GM12892 (cell line): ENCODE measurements at places on chromosomes 4 and X.

DNA sequence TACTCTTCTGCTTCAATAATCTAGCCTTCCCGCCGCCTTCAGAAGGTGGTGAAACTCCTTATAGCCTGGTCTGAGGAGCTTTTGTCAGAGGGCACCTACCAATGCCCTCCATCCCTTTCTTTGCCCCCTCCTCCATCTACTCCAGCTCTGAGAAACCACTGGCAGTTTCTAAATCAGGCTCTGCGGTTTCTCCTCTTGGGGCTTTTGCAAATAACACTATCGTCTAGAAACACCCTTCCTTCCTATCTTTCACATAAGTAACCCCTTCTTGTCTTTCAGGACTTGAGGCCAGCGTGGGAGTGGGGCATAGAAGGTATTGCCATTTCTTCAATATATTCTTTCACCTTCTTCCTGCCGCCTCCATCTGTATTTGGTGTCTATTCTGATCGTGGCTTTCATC lies 1.2 kb upstream of the EFHC2 start:
- DNase-seq, result no peak

DNA sequence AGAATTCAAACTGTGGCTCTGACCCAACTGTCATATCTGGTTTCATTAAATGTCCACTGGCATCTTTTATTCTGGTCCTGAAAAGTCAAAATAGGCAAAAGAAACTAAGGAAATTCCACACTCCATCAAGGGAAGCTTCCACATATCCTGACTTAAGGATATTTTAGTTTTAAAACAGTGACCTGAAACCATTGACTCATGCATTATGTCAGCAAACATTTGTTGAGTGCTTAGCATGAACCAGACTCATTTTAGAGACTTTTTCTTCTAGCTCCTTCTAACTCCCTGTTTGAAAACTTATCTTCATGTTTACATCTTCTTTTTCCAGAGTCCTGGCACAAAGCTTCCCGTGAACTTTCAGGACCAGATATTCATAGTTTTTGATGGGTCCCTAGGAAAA lies 6.9 kb upstream of the CXCL1 start:
- DNase-seq, result no peak

GRCh38 chr4:178322524-178323183 lies 880.4 kb upstream of the AGA start:
- no peak for DNase-seq

GRCh38 chr4:94544811-94545210 lies 93.1 kb downstream of the PDLIM5 start:
- DNase-seq, result no peak

DNA sequence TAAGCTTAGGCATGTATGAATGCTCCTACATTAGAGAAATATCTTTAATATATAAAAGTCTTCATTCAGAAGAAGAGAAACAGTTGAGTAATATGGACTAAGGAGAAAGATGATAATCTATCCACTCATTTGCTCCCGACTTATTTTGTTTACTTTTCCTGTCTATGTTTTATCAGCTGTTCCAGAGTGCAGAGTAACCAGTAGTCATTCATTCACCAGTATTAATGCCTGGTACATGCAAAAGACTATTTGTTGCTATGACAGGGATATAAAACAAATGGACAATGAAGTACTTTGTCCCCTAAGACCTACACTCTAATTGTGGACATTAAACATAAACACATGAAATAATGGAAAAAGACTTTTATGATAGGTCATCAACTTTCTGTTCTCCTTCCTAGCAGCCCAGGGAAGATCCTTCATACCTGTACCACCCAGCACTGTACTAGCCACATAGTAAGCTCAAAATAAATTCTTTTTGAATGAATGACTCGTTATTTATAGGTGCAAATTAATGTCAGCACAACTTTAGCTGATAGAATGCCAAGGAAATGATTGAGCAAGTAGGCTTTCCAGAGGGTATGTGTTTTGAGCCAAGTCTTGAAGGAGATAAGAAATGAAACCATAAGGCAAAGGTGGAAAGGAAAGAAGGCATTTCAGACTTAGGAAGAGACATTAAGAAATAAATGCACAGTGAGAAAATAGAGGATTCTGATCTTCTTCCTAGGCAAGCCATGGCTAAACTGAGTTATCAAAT lies 45.0 kb upstream of the IL13RA1 start:
- no peak for DNase-seq

GRCh38 chr4:153204247-153204671 lies at the start of gene TRIM2:
TRIM2 (plus strand) TSS chr4:153204443; CDS start chr4:153204531, 88 bp downstream.
- DNase-seq, result no peak

DNA sequence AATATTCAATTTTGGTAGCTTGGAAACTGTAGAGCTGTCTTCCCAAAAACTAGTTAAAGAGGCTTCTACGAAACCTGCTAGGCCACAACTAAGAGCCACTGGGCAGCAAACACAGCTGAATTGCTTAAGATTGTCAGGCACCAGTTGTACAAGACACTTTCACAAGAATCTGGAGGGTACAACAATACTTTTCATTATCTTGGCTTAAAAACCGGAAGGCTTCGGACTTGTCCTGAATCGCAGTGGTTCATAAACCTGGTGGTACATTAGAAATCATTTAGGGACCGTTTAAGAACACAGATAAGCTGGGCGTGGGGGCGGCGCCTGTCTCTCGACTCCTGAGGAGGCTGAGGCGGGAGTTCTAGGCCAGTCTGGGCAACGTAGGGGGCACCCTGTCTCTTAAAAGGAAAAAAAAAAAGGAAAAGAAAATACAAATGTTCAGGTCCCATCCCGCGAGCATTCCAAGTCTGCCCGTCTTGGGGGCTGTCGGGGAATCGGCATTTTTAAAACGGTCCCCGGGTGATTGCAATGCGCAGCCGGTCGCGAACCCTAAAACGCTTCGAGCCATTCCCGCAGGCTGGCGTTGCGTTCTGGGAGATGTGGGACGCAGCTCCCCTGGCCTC lies 763 bp downstream of the PYURF start:
- DNase-seq, result peak; percentile 18

- no peak for DNase-seq
These were observed 185.6 kb downstream of the ADAMTS3 start for GRCh38 chr4:72383439-72383838.

DNA sequence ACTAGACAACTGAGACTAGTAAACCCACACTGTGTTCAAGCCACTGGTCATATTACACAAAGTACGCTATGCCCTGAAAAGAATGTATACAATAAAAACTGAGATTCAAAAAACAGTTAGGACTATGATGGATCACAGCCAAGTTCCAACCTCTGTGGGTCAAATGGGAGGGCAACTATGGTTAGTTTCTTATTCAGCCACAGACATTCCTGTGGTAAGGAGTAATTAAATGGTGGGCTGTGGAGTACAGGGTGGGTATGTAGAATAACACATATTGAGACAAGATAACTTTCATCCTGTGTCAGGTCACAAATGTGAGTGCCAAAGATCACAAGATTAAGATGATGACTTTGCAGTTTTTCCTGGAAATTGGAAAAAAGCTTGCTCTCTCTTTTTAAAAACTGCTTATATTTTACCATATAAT lies 167.2 kb downstream of the NPNT start:
- no peak for DNase-seq

GRCh38 chr4:125390126-125390525 lies 75.4 kb downstream of the FAT4 start:
- no peak for DNase-seq

DNA sequence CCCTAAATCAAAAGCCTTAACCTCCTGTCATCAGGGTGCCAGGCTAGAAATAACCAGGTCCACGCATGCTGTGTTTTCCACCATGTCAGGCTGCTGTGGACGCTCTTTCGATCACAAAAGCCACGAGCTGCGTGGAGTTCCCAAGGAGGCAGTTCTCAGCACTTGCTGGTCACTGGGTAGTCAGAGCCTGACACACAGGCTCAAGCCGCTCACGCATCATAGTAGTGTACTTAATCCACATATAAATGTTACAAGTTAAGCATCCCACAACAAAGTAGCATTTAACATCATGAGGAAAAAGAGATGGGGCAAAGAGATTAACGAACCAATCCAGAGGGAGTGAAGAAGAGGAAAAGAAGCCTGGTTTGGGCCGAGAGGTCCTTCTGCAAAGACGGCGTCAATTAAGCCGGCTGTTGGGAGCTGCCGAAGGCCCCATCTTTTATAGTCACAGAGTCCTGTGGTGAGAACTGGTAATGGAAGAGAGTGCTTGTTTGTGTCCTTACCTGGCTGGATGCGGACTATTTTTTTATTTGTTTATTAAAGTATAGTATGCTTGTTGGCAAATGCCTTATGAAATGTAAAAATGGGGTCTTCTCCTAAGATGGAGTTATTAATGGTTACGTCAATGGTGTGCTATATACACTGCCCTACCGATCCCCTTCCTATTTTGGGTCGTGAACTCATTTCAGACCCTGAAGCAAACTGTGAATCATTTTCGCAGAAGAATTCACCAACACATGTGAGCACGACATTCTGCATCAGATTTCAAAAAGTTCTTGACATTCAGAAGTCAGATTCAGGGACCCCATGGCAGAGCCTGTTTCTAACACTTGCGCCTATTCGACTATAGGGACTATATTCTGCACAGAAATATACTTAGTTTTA lies 675 bp downstream of the PRIMPOL start:
- no peak for DNase-seq

DNA sequence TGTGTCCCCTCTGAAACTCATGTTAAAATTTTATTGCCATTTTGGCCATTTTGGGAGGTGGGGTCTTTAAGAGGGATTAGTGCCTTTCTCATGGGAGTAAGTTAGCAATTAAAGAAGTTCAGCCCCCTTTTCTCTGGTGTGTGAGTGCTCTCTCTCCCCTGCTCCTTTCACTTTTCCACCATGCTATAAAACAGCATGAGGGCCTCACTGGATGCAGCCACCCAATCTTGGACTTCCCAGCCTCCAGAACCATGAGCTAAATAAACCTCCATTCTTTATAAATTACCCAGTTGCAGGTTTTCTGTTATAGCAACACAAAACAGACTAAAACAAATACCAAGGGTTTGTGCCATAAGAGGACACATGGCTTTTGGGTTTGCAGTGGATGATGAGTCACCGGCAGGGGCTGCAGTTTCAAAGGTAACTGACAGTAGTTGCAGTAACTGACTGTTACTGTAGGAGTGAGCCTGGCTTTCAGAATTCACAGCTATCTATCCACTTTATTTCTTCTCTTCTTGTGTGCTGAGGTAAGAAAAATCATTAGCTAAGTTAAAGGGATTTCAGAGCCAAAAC lies 121.5 kb downstream of the PPEF1 start:
- no peak for DNase-seq

- no peak for DNase-seq
These were observed at the start of gene TRIM60 for GRCh38 chr4:165031436-165032211. TRIM60 (plus strand) TSS chr4:165031999; CDS start chr4:165040073, 8,074 bp downstream.

DNA sequence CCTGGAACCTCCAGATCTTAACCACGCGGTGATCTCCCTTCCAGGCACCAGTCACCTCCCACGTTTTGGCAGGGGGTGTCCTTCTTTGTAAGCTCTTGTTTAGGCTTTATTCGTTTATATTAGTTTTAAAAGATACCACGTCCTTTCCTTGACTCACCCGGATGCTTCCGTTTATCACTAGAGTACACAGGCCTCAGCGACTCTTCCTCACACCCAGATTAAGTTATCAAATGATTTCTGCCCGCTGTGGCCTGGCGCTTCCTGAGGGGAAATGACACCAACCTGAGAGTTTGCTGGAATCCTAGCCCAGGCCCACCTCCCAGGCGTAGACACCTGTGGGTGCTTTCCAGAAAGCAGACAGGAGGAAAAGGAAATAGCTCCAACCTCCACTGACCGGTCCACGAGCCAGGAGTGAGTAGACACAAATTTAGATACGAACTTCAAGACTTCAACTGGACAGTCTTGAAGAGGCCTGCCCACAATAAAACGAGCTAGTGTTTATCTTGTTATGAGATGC lies 756 bp upstream of the ADAMTS3 start:
- DNase-seq, result no peak

DNA sequence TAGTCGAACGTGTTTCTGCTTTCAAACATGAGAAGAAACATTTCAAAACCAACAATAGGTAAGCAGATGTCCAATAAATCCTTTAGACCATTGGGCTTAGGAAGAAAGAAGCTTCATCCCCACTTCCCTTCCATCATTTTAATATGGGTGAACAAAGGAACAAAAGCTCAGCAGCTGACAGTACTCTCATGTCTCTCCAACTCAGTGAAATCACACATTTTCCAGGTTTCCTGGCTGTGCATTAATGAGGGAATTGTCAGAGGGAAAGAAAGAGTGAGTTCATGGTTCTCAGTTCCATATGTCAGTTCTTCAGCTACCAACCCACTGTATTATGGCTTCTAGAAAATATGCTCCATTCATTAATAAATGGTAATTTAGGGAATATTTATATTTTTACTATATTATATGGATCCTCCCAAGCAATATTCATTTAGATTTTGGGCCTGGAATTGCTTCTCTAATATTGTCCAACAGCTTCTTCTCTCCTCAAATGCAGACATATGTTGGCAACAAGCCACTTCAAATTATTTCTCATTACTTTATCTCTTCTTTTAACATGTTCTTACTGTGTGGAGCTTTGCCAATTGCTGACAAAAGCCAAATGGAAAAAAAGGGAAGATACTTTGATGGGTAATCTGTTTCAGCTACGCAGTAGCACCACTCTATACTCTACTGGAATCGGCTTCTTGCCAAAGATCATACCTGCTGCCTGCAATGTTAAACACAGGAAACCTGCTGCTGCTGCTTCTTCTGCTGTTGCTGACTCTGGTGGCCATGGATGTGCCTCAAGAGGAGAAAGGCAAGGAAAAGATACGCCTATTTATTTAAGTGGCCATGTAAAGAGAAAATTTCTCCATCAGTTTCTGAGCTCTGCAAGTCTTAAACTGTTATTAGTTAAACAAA lies 1757.6 kb downstream of the ARAP2 start:
- DNase-seq, result no peak

GRCh38 chr4:174912919-174913543 lies 5.1 kb upstream of the ADAM29 start:
- DNase-seq, result no peak

GRCh38 chrX:101677028-101677427 lies 17.4 kb upstream of the ARMCX2 start:
- no peak for DNase-seq

DNA sequence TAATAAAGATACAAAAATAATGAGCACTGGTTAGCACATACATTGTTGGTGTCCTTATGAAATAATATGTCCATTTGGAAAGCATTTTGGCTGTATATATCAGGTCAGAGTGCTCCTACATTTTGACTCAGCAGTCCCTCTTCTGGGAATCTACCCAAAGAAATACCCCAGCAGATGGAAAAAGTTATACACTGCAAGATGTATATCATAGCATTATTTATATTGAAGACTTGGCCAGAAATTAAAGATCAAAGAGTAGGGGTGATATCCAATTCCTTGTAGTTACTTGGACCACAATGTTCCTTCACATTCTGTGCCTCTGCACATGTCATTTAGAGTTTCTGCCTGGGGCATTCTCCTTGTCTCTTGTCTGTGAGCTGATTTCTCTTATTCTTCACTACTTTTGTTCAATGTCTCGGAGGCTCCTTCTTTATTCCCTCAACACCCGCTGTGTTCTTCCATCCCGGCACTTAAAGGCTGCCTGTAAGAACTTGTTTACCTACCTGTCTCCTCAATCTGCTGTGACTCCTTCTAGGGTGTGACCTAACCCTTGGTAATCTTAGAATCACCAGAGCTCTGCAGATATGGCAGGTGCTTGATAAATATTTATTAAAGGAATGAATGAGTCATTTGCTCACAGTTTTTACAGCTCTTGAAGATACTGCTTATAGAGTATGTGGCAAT lies 3.1 kb upstream of the TSPAN5 start:
- no peak for DNase-seq
